ENCODE measurements at places on chromosomes 7 and 10.
A peak's percentile ranks its signal among the peaks of the same experiment; 100 is the strongest.

DNA sequence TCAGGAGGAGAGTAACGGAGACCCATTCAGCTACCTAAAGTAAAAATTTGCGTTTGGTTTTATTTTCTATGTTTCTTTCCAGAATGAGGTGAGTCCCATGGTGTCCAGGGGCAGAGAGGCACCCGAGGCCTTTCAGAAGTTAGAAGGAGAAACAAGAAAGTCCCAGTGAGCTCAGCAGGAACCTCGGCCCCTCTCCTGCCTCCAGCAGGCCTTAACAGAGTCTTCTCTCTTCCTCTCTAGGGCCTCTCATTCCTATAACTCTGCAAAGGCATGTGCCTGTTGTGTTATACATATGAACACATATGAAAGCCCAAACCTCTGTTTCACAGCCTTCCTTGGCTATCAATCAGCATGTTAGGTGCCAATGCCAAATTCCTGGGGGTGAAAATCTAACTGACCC is 20.8 kb upstream of the IKZF1 start:
- no peak for DNase-seq

GRCh38 chr10:35545878-35546590 is 59.1 kb upstream of the GJD4 start:
- DNase-seq = no peak

DNA sequence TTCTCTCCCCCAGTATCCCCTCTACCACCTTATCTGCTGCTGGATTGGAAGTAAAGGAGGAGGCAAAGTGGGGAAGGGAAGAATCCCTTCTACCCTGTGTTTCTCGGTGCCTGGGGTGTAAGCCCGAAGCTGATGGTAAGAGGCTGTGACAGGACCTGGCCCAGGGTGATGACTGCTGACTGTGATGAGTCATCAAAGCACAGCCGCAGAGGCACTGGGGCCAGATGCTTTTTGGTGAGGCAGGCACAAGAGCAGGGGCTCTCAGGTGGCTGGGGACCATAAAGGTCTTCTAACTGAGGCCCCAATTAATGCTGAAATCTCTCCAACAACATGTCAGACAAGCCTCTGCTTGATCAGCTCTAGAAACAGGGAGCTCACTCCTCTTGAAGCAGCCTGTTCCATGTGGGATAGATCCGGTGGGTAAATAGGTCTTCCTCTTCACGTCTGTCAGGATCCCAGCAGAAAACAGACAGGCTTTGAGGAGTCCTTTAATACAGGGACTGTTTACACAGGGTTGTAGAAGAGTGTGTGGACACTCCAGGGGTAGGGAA is 86.1 kb upstream of the PCBD1 start:
- no peak for DNase-seq

GRCh38 chr7:20407585-20408466 is 77.1 kb downstream of the ITGB8 start:
- DNase-seq = peak; percentile 57

GRCh38 chr7:282621-283020 is 7.3 kb upstream of the FOXL3 start:
- no peak for DNase-seq

- DNase-seq = no peak
Measured at GRCh38 chr10:68899186-68899745, 1.8 kb upstream of the DDX50 start.

DNA sequence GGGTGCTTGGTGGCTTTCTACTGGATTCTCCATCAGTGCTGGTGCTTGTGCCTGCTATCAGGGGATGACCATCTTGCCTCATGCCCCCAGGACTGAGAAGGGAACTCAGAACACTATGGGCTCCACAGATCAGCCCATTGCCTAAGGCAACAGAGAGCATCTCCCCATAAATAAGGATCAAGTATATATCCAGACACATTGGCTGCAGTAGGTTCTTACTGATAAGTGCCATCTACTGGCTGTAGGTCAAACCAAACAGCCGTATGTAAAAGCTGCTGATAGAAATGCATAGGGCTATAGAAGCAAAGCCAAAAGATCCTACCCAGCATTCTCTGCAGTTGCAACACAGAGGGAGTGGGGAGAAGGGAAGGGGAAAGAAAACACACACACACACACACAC is 153.7 kb downstream of the CDK14 start:
- no peak for DNase-seq

- DNase-seq = no peak
Measured at GRCh38 chr7:143456992-143457793, 13.9 kb downstream of the TAS2R60 start.

GRCh38 chr10:101922846-101923245 is 79.2 kb upstream of the KCNIP2 start:
- no peak for DNase-seq

- DNase-seq = no peak
Measured at GRCh38 chr7:112234147-112234546, 27.7 kb downstream of the ZNF277 start.

DNA sequence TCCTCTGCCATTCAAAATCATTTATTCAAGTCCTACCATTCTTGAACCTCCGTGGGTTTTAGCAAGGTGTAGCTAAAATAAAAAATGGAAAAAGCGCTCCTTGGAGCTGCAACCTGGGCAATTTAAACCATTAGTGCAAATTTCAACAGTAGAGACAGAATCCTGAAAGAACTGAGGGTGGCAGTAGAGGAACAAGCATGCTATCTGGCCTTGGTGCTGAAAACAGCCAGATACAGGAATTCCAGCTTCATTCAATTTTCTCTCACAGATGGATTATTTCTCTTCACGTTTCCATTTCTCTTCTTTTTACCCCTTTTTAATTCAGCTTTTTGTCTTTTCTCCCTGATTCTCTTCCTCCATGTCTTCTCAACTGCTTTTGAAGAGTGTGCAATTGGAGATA is 77.7 kb downstream of the OTUD1 start:
- DNase-seq = no peak

DNA sequence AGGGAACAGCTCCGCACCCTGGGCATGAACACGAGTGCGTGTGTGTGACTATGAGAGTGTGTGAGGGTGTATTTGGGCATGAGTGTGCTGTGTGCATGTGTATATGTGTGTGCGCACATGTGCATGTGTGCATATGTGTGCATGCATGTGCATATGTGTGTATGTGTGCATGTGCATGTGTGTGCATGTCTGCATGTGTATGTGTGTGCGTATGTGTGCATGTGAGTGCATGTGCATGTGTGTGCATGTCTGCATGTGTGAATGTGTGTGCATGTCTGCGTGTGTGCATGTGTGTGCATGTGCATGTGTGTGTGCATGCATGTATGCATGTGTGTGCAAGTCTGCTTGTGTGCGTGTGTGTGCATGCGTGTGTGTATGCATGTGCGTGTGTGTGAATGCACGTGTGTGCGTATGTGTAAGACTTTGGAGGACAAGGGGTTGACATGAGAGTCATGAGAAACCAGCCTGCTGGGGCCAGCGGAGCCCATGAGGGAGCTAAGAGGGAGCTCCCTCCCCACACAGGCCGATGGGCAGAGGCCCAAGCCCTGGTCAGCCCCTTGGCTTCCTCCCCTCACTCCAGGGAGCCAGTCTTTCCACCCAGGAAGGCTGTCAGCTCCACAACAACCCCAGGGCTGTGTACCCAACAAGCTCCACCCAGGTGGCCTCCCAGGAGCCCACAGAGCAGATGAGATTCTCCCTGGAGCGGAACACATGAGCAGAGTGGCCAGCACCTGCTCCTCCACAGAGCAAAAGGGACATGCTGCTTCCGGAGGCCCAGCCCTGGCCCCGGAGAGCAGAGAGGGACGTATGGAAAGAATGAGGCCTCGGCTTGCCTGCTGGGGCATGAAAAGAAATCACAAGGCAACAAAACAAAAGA is 142.5 kb upstream of the PPP2R2D start:
- DNase-seq = peak; percentile 71

- no peak for DNase-seq
Measured at GRCh38 chr10:23441251-23441650, 2.4 kb downstream of the OTUD1 start.

- no peak for DNase-seq
Measured at GRCh38 chr7:121126801-121127534, 138.5 kb downstream of the CPED1 start.

GRCh38 chr7:69800495-69800894 is 202.2 kb downstream of the AUTS2 start:
- DNase-seq = no peak

DNA sequence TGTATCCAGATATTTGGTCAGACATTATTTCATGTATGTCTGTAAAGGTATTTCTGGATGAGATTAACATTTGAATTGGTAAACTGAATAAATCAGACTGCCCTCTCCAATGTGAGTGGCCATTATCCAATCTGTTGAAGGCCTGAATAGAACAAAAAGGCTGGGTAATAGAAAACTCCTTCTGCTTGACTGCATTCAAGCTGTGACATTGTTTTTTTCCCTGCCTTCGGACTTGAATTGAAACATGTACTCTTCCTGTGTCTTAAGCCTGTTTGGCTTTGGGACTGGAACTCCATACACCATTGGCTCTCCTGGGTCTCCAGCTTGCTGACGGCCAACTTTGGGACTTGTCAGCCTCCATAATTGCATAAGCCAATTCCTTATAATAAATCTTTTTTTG is 36.0 kb upstream of the ARHGAP21 start:
- DNase-seq = no peak

GRCh38 chr7:95180-95862 is 97.0 kb upstream of the FAM20C start:
- no peak for DNase-seq

- no peak for DNase-seq
Measured at GRCh38 chr7:46580766-46581165, 659.7 kb upstream of the IGFBP3 start.

DNA sequence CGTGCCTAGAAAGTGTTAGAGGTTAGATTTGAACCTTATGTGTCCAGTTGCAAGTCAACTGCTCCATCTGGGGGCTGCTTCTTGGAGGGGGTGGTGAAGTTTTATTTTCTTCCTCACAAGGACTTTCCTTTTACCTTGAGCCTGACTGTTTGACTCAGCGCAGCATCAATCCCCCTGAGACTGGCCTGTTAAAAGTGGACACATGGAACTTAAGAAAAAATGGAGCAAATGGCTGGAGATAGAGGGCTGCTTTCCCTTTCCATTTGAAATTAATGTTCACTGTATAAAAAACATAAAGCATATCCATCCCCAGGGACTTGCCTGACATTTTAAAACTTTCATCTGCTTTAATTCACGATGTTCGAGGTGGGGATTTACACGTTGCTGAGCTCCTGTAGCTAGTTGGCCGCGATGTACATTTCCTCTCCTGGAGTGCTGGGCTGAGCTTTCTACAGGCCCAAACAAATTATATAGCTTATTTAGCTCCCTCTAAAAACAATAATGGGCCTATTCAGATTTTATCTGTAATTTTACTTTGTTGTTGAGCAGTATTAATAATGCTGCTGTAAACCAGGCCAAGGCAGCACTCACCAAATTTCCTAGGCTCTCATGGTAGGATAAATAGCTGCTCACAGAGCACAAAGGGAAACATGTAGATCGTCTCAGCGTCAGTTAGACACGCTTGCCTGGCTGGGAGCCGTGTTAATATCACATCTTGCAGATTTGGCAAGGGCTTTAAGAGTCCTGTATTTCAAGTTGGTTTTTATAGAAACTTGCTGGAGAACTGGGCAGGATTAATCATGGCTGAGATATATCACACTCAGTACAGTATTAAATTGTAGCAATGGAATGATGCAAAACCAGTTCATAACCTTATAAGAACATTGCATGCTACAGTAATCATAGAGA is 251.5 kb downstream of the LRMDA start:
- no peak for DNase-seq

DNA sequence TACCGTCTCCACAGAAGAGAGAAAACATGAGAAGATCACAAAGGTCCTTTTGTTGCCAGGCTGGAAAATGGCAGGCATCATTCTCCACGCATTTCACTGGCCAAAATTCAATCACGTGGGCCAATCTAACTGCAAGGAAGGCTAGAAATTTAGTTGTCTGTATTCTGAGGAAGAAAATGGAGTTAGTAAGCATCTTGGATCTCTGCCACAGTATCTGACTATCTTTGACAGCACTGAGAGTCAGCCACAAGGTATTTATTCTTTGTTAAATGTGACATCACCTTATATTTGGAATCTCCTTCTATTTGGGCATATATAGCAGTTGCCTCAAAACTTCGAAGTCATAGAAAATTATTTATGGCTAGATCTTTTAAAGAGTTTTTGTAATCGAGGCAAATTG is 213.9 kb downstream of the NSUN6 start:
- no peak for DNase-seq

GRCh38 chr10:79241990-79242619 is 105.2 kb upstream of the PPIF start:
- DNase-seq = no peak

DNA sequence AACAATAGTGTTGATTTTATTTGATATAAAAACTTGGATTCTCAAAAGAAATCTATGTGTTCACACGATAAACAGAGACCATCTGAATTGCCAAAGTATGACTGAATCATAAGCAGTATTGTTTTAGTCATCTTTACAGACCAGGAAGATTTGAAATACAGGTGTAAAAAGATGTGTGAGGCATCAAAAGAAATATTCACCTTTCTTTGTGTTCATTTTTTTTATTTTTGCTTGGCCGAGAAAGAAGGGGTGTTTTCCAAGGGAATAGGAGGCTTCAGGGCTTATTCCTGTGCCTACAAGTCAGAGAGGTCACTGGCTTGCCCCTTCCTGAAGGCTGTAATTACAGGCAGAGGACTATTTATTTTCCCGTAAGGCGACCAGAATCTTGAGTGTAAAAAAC is 37.3 kb downstream of the MET start:
- no peak for DNase-seq

DNA sequence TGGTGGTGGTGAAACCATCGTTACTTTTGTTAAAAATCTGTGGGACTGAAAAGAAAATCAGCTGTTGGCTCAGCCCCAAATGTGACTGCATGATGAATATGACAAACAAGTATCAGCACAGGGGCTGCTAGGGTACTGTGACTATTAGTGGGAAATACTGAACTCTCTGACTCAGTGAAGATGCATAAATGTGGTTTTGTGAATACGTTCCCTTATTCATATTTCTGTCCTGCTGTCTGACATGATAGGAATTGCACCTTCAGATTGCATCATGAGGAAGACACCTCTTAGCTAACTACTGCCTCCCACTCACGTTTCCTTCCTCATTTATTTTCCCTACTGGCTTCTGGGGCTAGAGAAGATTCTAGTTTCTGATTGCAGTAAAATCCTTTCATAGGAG is 1.4 kb downstream of the CLEC5A start:
- no peak for DNase-seq

- DNase-seq = no peak
Measured at GRCh38 chr7:48041653-48041970, 6.3 kb downstream of the C7orf57 start.

DNA sequence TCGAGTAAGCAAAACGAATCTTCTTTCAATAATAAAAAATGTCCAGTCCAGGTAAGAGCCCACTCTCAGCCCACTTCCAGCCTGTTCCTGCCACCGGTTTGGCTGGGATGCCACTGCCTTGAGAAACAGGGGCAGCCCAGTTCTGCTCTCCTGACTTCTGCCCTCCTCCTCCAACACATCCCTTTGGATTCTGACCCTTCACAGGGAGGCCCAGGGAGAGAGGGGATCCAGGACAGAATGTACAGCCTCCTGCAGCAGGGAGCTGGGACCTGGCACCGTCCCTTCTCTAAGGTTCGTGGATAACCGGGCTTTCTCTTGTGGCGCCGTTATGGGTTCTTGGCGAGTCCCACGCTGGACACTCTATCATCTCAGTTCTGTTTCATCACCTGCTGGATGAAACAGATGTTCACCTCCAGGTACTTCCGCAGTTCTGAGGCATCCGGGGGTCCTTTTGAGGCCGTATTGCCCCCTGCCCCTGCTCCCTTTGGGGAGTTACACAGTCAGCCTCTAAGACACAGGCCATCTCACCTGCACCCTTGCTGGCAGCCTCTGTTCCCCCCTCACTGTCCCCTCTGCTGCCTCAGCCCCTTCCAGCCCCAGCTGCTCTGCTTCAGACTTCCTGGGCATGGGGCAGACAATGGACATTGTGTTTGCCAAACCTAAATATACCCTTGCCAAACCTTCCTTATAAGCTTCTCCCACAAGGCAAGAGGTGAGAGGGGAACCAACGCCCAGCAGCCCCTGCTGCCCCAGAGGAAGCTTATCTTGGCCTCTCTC is 203.8 kb upstream of the ZMIZ1 start:
- no peak for DNase-seq
